ENCODE measurements at places on chromosomes 12 and 14.

- DNase-seq: no peak
Observed at GRCh38 chr12:110739488-110739887, 3.2 kb downstream of the PPP1CC start.

- no peak for DNase-seq
Observed at GRCh38 chr12:44497044-44497443, 379.1 kb downstream of the NELL2 start.

DNA sequence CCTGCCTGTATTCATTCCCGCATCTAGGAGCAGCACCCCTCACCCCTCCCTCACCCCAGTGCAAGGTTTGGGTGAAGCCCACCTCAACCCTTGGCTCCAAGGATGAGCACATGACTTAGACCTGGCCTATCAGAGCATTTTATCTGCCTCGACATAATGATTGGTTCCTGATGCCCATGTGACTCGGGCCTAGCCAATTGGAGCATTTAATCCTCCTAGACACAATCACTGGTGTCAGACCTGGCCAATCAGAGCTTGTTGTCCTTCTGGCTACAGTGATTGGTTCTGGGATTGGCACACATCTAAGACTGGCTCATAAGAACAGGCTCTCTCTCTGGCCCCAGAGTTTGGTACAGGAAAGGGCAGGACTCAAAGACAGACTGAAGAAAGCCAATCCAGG lies 73.1 kb upstream of the MYL2 start:
- no peak for DNase-seq

DNA sequence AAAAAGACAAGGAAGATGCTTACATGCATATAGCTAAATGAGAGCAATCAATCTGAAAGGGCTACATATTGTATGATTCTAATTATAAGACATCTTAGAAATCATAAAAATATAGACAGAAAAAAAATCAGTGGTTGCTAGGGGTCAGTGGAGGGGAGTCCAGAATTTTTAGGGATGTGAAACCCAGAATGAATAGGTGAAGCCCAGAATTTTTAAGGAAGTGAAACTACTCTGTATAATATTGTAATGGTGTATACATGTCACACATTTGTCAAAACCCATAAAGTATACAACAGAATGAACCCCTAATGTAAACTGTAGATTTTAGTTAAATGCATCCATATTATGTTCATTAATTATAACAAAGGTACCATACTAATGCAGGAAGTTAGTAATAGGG lies 713.2 kb downstream of the FLRT2 start:
- DNase-seq: no peak

- no peak for DNase-seq
Observed at GRCh38 chr12:55428331-55429243, 2.5 kb downstream of the OR6C76 start.

- no peak for DNase-seq
Observed at GRCh38 chr14:102645746-102646440, 53.4 kb downstream of the RCOR1 start.

DNA sequence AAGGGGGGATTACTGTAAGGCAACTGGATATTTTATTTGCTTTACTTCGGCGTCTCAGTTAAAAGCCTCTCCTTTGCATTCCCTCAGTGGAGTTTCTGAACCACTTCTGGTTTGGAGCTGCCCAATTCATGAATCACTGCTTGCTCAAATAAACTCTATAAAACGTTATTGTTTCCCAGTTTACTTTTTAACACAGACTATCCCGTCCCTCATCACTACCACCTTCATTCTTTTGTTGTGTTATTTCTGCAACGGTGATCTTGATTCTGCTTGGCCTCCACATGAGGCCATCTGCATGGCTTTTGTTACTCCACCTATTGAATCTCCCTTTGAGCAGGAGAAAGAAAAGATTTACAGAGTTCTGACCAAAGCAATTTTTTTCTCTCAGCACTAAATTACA lies 104.0 kb upstream of the PLEKHA5 start:
- DNase-seq: no peak

GRCh38 chr12:128976120-128976738 lies 123.0 kb downstream of the GLT1D1 start:
- DNase-seq: no peak

- DNase-seq: no peak
Observed at GRCh38 chr14:52829527-52830185, 38.2 kb upstream of the GNPNAT1 start.

GRCh38 chr12:19200261-19200660 lies 70.7 kb downstream of the PLEKHA5 start:
- DNase-seq: peak; percentile 41

- DNase-seq: no peak
Observed at GRCh38 chr12:132517013-132517739, 27.2 kb downstream of the FBRSL1 start.

- DNase-seq: no peak
Observed at GRCh38 chr12:49924628-49925246, 21.0 kb upstream of the FAIM2 start.

GRCh38 chr14:82387699-82388098 lies 854.0 kb upstream of the SEL1L start:
- no peak for DNase-seq

- DNase-seq: no peak
Observed at GRCh38 chr14:104882325-104882973, 17.4 kb downstream of the CEP170B start.

DNA sequence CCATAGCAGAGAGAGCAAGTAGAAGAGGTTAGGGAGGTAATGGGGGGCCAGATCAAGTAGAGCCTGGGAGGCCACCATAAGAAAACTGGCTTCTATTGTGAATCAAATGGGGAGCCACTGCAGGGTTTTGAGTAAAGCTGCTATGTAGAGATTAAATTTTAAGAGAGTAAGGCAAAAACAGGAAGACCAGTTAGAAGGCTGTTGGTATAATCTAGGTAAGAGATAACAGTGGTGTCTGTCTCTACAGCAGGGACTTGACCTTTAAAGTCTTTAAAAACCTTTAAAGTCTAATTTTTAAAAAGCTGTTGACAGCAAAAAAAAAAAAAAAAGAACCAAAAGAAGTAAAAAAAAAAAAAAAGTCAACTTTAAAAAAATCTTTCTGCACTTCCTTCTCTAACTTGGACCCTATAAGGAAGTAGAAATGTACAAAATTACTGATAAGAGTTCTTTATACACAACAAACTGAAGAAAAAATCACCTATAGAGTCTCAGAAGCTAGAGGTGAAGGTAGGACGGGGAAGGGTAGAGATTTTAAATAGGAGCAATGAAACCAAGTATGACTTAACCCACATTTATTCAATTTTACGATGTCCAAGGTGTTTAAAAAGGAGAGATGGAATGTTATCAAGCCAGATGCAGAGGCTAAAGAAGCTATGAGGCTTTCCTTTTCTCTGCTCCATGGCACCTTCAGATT lies 26.1 kb downstream of the SGPP1 start:
- no peak for DNase-seq

DNA sequence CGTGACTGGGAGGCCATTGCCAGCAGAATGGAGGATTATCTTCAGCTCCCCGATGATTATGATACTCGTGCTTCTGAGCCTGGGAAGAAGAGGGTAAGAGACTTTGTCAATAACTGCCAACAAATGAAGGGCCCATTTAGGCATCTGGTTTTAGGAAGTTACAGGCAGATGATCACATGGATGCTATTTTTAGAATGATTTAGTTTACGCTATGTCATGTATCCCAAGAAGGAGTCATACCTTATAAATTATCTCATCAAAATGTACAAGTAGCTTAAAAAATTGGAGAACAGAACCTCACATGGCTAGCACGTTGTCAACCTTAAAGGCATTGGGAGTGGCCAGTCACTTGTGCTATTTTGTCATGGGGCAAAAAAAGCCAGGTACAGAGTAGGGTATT lies 46.7 kb downstream of the PROX2 start:
- DNase-seq: no peak

GRCh38 chr14:24861083-24861630 lies 188.8 kb downstream of the STXBP6 start:
- peak; percentile 63 for DNase-seq

DNA sequence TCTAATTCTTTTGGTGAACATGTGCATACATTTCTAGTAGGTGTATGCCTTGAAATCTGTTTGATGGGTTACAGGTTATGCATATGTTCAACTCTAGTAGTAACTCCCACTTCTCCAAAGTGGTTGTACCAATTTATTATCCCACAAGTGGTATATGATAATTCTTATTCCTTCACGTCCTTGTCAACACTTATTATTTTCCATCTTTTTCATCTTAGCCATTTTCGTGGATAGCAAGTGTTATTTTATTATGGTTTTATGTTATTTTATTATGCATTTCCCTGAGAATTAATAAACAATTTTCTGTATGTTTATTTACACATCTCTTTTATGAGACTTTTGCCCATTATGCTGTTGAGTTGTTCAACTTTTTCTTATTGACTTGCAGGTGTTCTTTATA lies 11.2 kb upstream of the AMIGO2 start:
- no peak for DNase-seq

- DNase-seq: no peak
Observed at GRCh38 chr14:92412912-92413311, 89.9 kb downstream of the SLC24A4 start.

DNA sequence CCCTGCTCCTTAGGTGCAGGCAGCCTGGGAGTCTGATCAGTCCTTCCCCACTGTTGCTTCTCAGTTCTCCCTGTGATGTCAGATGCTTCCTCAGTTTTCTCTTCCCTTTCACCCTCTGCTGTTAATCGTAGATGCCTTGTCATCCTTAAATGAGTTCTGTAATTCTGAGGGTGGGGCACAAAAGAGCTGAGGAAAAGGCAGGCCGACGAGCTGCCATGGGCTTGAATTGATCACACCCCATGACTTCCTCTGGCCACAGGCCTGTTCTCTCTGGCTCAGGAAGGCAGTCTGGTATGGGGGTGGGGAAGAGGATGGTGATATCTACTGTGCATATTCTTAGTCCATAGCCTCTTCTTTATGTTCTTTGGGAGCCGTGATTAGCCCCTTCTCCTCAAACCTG lies 5.2 kb upstream of the AP1G2 start:
- DNase-seq: no peak

DNA sequence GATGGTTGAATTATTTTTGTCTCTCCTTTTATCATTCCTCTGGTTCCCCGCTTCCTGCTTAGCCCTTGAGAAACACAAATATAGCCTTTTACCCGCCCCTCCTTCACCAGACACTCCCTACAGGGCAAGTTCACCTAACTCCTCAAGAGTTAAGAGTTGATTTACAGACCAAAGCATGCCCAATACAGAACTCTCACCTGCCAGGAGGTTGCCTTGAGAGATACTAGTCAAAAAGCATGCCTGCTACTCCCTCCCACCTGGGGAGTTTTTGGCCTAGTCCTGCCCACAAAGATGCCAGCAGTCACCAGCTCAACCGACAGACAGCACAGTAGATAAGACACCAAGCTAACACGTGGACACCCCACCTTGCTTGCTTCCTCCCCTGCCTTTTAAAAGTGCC lies 11.2 kb downstream of the LGMN start:
- DNase-seq: no peak

GRCh38 chr14:102279282-102279681 lies 25.7 kb downstream of the MOK start:
- no peak for DNase-seq

DNA sequence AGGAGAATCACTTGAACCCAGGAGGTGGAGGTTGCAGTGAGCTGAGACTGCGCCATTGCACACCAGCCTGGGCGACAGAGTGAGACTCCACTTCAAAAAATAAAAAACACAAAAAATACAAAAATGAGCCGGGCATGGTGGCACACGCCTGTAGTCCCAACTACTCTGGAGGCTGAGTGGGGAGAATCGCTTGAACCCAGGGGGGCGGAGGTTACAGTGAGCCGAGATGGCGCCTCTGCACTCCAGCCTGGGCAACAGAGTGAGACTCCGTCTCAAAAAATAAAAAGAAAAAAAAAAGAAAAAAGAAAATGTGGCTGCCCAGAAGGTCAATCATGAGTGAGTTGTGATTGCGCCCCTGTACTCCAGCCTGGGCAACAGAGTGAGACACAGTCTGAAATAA lies 9.2 kb downstream of the DNAJC22 start:
- no peak for DNase-seq

Measured in LHCN-M2 (cell line).